ENCODE measurements at places on chromosomes 4 and X.
A peak's percentile ranks its signal among the peaks of the same experiment; 100 is the strongest.

- no peak for DNase-seq
Observed at GRCh38 chrX:39019056-39019455, 217.8 kb downstream of the MID1IP1 start.

DNA sequence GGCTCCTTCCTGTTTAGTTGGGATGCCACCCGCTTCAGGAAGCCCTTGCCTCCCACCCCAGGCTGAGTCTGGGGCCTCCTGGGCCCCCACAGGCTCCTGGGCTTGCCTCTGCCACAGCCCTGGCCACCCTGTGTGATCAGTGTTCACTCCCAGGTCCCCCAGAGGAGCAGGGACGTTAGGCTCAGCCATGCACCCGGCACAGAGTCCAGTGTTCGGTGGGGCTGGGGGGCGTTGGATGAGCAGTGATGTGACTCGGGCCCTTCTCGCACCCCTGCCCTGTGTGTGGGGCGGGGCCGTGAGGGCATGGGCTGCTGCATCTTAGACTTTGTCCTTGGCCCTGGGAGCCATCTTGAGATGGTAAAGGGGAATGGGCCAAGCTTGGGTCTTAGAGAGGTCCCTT lies 29.9 kb upstream of the HTRA3 start:
- no peak for DNase-seq

DNA sequence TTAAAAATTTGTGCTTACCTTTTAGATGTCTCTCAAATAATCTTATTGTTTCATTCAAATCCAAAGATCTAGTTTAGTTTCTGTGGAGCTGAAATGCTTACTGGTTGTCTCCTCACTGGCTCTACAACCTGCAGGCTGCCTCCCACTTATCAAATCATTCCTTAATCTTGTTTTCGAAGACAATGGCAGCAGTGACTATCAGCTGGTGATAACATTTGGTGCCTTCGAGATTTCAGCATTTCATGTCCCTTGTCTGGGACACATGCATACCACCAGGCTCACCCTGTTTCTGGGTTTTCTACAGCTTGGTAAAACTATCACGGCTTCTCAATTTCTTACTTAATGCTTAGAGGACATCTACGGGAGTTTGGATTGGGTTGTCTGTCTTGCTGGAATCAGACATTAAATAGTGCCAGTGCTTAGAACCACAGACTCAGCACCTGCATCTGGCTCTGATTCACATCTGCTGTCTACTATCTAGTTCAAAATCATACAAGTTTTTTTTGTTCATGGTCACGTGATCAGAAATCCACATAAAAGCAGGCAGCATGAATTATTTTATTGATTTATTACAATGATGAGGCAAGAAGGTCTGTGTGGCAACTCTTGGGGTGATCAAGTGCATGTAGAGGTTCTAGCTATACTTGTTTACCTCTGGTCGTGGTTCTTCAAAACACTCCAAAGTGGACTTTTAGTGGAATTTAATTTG lies 32.0 kb upstream of the SMARCAD1 start:
- DNase-seq: no peak

GRCh38 chr4:174154215-174154854 lies 129.1 kb downstream of the FBXO8 start:
- no peak for DNase-seq

GRCh38 chrX:138945219-138945618 lies 233.7 kb upstream of the FGF13 start:
- no peak for DNase-seq

- no peak for DNase-seq
Observed at GRCh38 chrX:47859686-47860085, 23.0 kb downstream of the ZNF81 start.

DNA sequence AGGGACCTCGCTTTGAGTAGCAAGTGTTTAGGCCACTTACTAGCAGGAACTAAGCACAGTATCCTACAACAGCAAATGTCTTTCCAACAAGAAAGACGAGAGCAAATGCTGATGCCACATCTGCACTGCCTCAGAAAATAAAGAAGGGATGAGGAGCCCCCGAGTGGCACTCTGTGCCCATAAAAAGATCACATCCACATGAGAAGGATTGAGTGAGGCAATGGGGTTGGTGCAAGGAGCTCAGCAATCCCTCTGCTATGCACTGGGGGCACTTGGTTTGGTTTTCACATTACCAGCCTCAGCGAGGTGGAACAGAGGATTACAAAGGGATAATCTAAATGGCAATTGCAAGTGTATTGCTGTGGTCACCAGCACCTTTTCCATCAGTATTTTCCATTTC lies 252.8 kb upstream of the SLC7A11 start:
- peak; percentile 13 for DNase-seq

DNA sequence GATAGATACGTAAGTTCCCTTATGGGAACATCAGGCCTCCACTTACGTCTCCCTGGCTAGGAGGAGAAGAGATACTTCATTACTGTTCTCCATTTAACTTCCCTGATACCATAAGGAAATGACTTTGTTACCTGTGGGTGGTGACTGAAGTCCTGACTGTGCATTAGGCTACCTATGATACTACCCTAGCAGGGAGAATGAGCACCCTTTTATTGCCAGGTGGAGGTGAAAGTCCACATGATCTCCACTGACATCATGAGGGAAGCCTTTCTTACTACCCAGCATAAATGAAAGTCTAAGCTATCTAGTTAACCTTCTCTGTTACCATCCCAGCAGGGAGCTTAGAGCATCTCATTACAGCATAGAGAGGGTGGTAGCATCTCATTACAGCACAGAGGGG lies 24.4 kb upstream of the LAMTOR3 start:
- no peak for DNase-seq

DNA sequence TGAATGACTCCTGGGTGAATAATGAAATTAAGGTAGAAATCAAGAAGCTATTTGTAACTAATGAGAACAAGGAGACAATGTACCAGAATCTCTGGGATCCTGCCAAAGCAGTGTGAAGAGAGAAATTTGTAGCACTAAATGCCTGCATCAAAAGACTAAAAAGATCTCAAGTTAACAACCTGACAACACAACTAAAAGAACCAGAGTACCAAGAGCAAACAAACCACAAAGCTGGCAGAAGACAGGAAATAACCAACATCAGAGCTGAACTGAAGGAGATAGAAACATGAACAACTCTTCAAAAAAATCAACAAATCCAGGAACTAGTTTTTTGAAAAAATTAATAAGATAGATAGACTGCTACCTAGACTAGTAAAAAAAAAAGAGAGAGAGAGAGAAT lies 8.4 kb downstream of the CFAP299 start:
- DNase-seq: no peak

- no peak for DNase-seq
Observed at GRCh38 chrX:55342533-55343501, 78.1 kb upstream of the PAGE3 start.

GRCh38 chr4:128241981-128242380 lies 45.6 kb downstream of the PGRMC2 start:
- no peak for DNase-seq

- no peak for DNase-seq
Observed at GRCh38 chrX:120365320-120365719, 3.4 kb downstream of the ATP1B4 start.

DNA sequence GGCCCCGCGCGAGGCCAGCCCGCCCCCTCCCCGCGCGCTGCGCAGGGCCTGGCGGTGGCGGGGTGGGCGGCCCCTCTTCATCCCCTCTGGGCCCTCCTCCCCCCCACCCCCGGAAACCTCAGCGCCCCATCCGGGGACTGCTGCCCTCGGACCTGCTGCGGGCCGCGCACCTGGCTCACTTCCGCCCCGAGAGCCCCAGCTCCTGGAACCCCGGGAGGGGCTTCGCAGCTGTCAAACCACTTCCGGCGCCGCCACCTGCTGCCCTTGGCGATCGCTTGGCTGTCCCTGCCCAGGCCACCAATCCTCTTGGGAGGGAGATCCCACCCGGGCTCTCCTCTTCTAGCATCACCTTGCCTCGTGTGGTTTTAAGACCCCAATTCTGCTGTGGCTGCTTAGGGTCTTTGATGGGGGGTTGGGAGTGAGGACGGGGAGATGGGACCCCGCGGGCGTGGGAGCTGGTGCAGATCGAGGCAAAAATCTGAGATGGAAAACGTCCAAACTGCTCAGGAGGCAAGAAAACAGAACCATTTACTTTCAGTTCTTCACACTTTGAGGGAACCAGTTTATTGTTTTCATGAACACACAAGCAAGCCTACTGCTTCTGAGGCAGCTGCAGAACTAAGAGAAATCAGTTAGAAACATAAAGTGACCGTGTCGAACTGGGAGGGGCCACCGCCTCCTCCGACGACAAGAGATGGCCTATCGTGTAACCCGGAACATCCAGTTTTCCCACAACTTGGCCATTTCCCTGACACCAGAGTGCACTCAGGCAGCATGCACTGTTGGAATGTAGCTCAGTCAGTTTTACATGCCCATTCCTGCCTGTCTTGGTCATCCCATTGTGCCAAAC lies 754 bp downstream of the MTMR1 start:
- peak; percentile 8 for DNase-seq

- no peak for DNase-seq
Observed at GRCh38 chrX:71128915-71129765, 10.7 kb downstream of the MED12 start.

GRCh38 chr4:101993002-101993841 lies 202.7 kb downstream of the BANK1 start:
- no peak for DNase-seq

DNA sequence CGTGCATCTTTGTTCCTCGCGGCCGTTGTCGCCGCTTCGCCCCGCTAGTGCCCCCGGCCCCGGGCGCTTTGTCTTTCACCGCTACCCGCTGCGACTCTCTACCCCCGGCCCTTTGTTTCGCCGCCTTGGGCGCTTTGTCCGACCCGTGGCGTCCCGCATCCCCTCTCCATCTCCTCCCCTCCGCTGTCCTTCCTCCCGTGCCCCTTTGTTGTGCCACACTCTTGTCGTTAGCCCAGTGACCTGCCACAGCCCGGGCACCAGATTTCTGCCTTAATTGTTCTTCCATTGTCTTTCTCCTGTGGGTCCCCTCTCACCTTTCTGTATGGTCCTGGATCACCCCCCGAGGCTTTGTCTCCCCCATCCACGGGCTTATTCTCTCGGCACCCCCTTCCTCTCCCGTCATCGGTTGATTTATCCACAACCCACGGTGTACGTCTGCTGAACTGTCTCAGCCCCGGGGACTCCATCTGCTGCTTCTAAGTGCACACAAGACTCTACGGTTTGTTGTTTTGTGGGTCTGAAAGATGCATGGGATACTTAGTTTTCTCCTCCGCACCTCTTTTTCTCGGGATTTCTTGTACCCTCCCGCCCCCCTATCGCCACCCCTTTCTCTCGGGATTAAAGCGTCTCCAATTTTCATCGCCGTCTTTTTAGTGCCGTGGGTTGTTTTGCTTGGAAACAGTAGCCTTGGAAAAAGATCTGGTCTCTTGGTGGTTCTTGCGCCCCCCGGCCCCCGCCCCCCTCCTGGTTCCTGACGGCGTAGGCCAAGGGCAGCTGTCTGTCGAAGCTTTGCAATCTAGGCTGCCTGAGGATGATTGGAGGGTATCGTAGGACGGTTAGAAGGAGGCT lies 783 bp downstream of the RBPJ start:
- DNase-seq: no peak

DNA sequence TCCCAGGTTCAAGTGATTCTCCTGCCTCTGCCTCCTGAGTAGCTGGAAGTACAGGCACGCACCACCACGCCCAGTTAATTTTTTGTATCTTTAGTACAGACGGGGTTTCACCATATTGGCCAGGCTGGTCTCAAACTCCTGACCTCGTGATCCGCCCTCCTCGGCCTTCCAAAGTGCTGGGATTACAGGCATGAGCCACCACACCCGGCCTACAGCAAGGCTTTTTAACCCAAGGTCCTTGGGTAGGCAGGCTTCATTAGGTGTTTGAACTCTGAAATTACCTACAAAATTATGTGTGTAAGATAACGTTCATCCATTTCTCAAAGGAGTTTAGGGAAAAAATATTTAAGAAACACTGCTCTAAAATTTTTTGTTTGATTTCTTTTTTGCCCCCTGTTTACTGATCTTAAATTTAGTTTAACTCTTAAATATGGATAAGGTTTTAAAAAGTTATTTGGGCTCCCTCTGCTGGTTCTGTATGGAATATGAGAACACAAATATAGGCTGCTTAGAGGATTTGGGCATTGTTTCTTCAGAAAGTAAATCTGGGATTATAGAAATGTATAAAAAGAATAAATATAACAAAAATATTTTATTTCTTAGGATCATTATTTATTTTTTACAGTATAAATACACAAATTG lies 92.8 kb downstream of the CBR4 start:
- peak; percentile 22 for DNase-seq

- DNase-seq: no peak
Observed at GRCh38 chrX:17882680-17883079, 21.6 kb upstream of the RAI2 start.

DNA sequence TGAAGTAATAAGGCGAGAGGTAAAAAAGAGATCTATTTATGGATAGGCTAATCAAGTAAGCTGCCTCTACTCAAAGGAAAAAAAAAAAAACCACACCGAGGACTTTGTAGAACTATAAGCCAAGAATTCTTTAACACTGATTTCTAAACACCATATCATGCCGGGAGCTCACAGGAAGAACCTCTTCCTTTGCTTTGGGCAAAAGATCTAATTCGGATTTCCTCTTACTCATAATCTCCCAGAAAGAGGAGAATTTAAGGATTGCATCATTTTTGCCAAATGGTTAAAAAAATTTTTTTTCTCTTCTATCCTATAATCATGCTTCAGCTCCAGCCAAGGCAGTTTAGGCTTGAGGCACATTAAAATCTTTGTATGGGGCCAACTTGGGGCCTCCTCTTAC lies 95.5 kb downstream of the ZNF827 start:
- DNase-seq: no peak

DNA sequence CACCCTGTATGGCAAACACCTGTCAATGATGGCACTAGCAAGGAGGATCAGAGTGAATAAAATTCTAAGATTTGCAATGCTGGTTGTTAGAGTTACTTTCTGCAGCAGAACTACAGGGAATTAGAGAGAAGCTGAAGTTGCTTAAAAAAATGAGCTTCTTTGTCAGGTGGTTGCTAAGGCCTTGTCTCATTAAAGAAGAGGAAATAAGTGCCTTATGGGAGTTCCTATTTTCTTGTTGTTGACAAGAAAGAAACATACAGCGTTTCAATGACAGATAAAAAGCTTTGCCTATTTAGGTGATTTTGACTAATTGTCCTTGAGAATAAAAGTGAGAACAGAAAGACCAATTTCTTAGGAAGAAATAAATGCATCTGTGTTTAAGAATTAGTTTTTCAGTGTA lies 106.0 kb upstream of the ARHGAP24 start:
- no peak for DNase-seq

DNA sequence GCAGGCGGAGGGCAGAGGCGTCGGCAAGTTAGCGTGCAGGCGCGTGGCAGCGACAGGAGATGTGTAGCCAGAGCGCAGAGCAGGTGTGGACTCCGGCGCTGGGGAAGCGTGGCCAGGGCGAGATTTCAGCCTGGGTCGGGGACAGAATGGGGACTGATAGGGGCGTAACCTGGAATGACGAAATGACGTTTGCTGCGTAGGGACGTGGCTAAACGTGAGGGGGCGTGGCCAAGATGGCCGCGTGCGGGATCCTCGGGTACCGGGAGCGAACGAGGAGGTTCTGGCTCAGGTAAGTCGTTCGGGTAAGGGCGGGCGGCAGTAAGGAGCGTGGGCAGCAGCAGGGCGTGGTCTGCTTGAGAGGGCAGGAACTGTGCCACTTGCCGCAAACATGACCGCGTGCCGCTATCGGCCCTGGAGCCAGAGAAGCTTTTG lies 10.9 kb upstream of the CLTRN start:
- peak; percentile 70 for DNase-seq
